ENCODE measurements at places on chromosomes 11 and 22.

- no peak for DNase-seq
These were observed 9.4 kb downstream of the SIGIRR start for GRCh38 chr11:405323-405953.

GRCh38 chr11:122025757-122026156 is 90.3 kb downstream of the BLID start:
- DNase-seq, result no peak

- DNase-seq, result no peak
These were observed 89.5 kb downstream of the GGTLC2 start for GRCh38 chr22:22733881-22734373.

DNA sequence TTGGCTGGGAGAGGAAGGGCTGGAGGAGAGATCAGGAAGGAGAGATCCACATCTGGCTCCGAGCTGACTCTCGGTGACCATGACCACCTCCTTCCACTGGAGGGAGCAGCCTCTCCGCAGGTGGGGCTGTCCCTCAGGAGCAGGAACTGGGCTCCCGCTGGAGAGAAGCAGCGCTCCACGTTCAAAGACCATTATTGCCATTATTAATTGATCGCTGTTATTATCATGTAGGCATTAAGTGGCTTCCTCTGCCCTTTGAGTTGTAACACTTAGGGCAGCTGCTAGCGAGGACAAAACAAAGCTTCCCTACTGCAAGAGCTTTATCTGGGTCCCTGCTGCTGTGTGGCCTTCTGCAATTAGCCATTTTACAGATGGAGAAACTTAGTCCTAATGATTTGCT is 251.9 kb downstream of the ST3GAL4 start:
- DNase-seq, result no peak

DNA sequence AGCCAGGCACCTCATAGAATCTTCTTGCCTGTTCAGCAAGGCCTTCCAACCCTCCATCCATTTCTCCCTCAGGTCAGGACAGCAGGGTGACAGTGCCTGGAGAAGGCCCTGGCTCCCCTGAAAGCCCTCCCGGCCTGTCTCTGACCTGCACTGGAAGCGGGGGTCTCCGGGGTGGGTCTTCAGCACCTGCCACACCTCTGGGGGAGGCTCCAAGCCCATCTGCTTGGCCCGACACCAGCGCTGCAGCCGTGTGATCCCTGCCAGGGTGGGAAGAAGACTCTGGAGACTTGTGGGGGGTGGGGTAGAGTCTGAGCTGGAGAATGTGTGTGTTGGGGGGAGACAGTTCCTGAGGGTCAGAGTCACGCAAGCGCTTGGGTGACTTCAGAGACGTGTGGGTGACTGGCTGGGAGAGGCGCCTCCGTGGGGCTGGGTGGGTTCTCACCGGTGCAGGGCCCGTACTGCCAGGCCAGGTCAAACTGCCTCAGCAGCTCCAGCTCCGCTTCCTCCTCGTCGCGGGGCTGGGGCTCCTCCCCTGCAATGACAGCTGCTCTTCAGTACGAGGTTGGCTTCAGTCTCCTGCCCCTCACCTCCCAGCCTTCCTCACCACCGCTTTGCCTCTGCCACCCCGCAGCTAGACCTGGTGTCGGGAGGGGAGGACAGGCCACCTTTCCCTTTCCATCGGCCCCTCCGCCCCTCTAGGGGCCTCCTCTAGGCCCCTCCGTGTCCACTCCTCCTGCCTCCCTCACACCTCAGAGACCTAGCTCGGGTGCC is 615 bp downstream of the POLD4 start:
- no peak for DNase-seq

DNA sequence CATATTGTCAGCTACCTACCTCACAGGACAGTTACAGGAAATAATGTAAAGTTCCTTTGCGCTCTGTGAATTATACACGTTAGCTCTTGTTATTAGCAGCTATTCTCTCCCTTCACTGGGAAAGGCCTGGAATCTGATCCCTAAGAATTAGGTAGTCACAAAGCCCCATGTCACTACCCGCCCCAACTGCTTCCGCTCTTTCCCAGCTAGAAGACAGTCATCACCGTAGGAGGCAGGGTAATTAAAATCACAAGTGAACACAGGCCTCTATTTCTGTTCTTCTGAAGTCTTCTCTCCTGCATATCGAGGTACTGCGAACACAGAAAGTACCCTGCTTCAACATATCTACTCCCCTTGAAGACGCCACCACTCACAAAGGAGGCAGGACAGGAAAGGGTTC is 12.6 kb upstream of the AHNAK start:
- DNase-seq, result no peak

- no peak for DNase-seq
These were observed 440.8 kb upstream of the LUZP2 start for GRCh38 chr11:24056051-24056450.

- no peak for DNase-seq
These were observed 125.6 kb upstream of the LMO1 start for GRCh38 chr11:8389029-8389996.

GRCh38 chr11:77617892-77618291 is 19.7 kb downstream of the CLNS1A start:
- DNase-seq, result no peak

DNA sequence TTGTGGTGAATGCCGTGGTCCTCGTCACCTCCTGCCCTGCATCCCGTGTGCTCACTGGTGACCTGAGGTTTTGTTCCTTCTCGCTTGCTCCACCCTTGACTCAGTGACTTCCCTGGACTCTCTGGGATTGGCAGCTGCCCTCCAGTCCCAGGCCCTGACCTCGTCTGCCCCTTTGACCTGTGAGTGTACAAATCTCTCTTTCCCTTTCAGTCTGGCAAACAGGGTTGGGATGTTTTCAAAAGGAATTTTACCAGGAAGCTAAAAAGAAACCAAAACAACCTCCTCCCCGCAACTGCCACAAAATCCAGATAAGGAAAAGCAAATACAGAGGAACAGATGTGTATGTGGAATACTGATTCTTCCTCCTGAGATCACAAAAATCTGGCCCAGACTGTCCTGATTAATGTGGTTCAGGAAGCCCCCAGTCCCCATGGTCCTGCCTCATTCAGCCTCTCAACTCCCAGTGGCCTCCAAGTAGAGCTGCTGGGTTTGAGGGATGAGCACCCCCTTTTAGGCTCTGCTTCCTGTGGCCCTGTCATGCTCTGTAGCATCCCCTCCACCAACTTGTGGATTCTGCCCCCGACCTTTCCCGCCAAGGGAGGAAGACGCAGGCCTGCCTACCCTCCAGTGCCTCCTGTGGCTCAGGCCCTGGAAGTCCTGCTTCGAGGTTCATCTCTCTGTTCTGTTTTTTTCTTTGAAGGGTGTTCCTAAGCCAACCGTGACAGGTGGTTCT is 15.2 kb downstream of the ROBO4 start:
- no peak for DNase-seq

DNA sequence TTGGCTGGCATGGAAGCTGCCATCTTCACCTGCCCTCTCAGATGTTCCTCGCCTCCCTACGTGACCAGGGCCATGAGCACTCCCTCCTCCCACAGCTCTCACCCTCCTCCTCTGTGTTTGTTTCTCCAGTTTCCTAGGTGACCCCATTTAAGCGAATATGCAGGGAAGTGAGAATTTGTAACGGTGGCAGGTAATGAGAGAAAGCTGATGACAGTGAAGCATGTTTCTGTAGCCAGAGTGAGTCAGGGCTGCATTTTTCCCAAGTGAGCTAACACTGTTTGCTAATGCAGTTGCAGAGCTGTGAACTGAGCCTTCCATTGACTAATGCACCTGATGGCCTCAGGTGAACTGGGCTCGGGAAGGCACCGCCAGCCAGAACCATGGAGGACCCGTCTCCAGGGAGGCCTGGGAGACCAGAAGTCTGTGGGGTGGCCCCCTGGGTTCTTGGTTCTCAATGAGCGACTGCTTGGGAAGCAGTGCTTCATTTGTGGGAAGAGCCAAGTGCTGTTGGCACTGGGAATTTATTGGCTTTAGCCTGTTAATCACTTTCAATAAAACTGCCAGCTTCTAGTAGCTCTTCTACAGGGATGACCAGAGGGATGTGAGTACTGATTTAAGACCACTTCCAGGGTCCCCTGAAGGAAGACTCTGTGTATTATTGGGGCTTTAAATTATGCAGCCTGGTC is 64.5 kb downstream of the BARX2 start:
- no peak for DNase-seq

DNA sequence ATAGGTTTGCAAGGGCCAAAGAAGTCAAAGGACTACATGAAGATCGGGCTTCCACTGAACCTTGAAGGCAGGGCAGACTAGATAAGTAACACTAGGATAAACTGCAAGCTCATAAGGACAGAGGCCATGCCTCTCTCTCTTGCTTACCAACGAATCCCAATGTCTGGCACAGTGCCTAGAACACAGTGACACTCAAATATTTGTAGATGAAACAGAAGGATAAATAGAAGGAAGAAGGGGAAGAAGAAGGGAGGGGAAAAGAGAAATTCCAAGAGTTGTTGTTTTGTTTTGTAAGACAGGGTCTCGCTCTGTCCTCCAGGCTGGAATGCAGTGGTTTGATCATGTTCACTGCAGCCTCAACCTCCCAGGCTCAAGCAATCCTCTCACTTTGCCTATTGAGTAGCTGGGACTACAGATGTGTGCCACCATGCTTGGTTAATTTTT is 26.9 kb downstream of the SIK3 start:
- no peak for DNase-seq

GRCh38 chr11:119505861-119506260 is 82.9 kb upstream of the THY1 start:
- DNase-seq, result no peak

DNA sequence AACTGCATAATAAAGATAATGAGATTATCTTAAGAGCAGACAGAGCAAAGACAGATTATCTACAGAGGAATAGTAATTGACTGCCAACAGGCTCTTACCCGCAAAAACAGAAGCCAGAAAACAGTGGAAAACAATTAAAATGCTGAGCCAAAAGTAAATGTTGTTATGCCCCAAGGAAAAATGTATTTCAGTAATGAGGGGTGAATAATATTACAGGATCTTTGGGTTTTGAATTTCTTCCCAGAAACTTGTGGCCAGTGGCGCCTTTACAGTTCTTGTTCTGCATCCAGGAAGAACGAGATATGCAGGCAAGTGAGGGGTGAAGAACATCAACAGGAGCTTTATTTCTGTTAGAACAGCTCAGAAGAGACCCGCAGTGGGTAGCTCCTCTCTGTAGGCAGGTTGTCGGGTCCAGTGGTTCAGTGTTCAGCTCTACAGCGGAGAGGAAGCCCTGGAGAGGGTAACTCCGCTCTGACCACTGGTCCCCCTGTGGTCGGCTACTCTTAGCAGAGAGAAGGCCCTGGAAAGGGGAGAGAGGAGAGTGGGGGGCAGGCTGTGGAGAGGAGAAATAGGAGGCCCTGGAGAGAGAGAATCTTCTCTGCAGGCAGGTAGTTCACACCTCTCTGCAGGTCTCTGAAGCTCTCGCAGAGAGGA is 51.8 kb upstream of the SC5D start:
- no peak for DNase-seq

DNA sequence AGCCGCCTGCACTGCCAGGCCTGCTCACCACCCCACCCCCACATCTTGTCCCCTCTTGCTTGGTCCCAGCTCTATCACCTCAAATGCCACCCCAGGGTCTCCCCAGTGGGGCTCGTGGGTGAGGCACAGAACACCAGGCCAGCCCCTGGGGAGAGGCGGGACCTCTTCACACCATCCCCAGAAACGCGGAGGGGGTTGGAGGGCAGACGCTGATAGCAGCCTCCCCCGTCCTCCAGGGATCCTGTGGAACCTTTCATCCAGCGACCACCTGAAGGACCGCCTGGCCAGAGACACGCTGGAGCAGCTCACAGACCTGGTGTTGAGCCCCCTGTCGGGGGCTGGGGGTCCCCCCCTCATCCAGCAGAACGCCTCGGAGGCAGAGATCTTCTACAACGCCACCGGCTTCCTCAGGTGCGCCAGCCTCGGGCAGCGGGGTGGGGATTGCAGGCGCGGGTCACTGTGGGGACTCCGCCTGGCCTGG is 5.8 kb downstream of the PKP3 start:
- DNase-seq, result no peak

- no peak for DNase-seq
These were observed 29.2 kb downstream of the GRAMD4 start for GRCh38 chr22:46649141-46650077.

DNA sequence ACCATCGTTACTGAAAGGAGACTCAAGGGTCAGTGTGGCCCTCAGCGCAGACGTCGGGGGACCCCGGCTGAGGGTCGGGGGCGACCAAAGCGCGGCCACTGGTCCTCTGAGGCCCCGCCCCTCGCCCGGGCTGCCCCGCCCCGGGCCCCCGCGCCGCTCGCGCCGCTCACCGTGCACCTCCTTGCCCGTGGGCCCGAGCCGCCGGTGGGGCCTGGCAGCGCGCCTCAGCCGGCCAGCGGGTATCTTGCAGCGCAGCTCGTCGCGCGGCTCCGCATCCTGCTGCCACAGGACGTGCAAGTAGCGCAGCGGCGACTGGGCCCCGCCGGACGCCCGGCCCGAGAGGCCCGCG is 419 bp downstream of the ANKRD54 start:
- no peak for DNase-seq

DNA sequence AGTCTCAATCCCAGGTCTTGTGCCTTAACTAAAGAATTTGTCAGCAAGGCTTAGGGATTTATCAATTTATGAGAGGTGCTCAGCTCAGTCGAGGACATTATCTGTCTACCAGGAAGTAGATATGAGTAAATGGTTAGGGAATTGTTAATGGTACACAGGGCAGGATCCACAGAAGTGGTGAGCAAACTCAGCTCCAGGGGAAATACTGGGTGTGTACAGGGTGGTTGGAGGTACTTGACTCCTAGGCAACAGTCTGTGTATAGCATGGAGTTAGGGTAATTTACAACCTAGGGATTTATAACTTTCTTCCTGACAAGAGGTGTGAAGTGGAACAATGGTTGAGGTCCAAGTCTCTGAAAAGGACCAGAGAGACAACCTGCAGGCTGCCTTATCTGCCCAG is 123.4 kb upstream of the OR9Q1 start:
- no peak for DNase-seq

Data from stimulated activated CD8-positive, alpha-beta memory T cell treated with anti-CD3 and anti-CD28 coated beads, Interleukin-4, amount 100 ng/mL, for 4 hours (primary cell).